ENCODE measurements at places on chromosomes 1 and 21. TPM values are rescaled to one million over a fixed set of nuclear protein-coding genes. Genes with fewer than 3 reads are reported as not detected.

- DNase-seq = no peak
Measured at GRCh38 chr1:87432685-87433084, 104.0 kb downstream of the LMO4 start.

SV2A gene
- total RNA-seq = 5.9 TPM

- no peak for DNase-seq
Measured at GRCh38 chr1:184228558-184228957, 158.3 kb upstream of the C1orf21 start.

DNA sequence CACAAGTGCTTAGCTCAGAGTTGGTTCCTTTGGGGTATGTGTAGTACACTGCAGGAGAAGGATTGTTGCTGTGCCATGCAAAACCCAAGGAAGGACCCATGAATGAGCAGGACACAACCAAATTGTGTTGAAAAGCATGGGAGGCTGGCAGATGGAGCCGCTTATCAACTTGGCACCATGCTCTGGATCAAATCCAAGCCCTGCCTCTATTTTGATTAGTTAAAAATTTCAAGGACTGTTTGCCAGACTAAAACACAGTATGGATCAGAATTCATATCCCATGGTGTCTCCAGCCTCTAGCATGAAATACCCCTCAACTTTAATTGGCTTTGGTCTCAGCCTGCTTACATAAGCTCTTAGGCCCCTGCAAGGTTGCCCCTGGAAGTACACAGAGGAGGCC is 27.8 kb downstream of the CCDC185 start:
- no peak for DNase-seq

DNA sequence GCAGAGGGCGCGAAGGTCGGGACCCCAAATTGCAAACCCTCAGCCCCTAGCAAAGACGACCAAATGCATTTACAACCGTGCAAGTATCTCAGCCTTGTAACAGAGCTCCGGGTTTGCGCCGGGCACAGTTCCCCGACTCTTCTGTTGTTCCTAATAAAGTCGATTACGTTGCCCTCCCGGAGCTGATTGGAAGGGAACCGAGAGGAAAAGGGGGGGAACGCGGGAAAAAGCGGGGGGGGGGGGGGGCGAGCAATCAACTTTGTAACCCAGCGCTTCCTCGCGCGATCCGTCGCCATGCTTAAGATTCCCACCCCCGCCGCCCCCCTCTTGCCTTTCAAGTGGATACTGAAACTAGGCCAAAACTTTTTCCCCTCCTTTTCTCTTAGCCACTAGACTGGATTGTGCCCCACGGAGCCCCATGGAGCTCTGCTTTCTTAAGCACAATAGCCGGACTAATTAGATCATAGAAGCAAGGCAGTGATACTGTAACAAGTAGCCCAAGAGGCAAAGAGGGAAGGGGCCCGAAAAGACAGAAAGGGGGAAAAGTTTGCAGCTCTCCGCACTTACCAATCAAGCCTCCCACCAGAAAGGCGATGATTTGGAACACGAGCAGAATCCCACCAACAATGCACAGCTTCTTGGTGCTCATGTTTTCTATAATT is 565 bp downstream of the WLS start:
- no peak for DNase-seq

GRCh38 chr1:212607206-212607912 is 1.2 kb upstream of the ATF3 start:
- no peak for DNase-seq

DNA sequence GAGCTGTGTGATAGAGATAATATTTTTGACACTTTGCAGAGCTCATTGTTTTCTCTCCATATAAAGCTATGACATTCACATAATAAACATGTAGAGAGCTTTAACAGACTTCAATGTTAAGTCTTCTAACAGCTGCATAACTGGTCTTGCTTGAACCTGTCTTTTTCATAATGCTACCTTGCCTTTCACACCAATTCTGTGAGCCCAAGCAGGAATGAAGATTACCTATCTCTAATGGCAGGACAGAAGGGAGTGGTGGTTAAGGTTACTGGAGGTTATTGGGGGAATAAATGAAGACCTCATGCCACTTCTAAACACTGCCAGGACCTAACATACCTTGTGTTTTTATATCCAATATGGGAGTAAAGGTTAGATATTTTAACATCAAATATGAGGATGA is 2.3 kb upstream of the CD55 start:
- no peak for DNase-seq

DNA sequence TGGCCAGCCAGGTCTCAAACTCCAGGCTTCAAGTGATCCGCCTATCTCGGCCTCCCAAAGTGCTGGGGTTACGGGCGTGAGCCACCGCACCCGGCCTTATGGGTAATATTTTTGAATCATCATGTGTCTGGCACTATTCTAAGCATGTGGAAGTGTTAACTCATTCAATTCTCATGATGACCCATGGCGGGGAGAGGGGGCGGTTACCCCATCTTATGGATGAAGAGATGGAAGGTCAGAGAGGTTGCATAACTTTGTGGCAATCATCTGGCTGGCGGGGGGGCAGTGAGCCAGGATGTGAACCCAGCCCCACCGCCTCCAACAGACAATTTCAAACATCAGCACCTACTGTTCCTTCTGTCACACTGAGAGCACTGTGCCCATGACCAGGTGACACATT is 11.5 kb upstream of the TAS1R2 start:
- DNase-seq = no peak

C1orf185 gene
- total RNA-seq = not detected

SELENBP1 gene
- 2.7 TPM for total RNA-seq

DNA sequence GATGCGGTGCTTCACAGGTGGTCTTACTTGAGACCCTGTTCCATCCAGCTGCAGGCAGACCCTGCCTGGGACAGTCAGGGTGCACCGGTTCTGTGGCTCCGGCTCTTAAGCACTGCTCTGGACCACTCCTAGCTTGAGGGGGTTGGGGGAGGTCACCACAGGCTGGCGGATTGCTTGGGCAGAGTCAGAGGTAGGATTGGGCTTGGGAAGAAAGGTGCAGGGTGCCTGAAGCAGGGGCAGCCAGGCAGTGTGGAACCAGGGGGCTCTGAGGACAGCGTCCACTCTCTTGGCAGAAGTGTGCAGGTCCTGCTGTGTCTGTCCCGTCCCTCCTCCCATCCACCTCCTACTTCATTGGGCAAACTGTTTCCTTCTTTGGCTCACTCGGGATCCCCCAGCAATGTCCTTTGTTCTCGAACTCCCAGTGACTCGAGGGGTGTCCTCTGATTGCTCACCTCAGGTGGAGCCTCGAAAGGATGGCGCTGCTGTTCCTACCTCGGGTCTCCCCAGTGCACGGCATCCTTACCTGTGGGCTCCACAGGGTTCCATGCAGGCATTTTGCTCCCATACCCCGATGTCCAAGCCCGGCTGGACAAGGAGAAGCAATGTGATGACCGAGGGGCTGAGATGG is 1.7 kb downstream of the PDXK start:
- DNase-seq = no peak

DNA sequence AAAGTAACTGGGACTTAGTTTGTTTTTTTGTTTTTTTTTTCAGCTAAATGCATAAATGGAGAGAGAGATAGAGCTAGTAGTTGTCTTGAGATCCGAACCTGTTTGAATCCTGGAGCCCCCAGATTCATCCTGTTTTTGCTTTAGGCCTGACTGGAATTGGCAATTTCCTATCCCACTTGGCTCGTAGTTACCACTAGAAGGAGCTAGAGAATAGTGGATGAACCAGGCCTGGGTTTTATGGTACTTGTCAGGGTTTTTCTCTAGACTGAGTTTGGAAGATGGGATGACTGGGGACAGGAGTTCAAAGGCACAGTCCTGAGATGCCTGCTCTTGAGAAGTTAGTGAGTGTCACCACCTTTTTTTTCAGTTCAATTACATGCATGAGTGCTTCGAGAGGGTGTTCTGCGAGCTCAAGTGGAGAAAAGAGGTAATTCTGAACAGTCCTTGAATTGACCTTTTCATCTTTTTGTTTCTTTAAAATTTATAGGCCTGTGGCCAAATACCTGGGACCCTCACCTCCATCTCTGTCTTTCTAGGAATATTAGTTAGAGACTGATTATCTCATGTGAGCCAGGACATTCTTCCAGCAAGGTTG is 23.4 kb downstream of the CELF3 start:
- no peak for DNase-seq

LAMC2 gene
- total RNA-seq = 382 TPM

GRCh38 chr1:113140588-113141446 is 67.8 kb downstream of the LRIG2 start:
- no peak for DNase-seq

CRABP2 gene
- total RNA-seq = 77.1 TPM

GRCh38 chr1:228785366-228786330 is 50.4 kb downstream of the RHOU start:
- DNase-seq = no peak

- peak; percentile 86 for DNase-seq
Measured at GRCh38 chr1:169312084-169312954, 55.3 kb downstream of the NME7 start.

DNA sequence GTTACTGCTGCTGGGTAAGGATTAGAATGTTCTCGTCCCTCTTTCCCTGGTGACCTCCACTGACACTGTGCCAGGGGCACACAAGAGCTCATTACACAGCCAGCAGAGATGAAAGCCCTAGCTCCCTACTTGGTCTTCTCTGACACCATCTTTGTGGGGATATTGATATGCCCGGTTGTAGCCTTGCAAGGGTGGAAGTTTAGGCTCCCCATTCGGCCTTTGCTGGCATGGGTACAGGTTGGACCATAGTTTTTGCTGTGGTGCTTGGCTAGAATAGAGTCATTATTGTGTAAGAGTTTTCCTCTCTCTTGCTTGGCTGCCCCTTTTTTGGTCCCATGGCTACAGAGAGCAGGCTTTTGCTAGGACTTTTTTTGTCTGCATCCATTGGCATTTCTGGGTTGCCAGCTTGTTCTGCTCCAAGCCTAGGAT is 12.3 kb downstream of the RAB4A start:
- DNase-seq = no peak

- DNase-seq = peak; percentile 62
Measured at GRCh38 chr1:225766967-225767633, 10.5 kb upstream of the SRP9 start.

GRCh38 chr1:199081739-199082138 is 442.9 kb downstream of the PTPRC start:
- no peak for DNase-seq

DNA sequence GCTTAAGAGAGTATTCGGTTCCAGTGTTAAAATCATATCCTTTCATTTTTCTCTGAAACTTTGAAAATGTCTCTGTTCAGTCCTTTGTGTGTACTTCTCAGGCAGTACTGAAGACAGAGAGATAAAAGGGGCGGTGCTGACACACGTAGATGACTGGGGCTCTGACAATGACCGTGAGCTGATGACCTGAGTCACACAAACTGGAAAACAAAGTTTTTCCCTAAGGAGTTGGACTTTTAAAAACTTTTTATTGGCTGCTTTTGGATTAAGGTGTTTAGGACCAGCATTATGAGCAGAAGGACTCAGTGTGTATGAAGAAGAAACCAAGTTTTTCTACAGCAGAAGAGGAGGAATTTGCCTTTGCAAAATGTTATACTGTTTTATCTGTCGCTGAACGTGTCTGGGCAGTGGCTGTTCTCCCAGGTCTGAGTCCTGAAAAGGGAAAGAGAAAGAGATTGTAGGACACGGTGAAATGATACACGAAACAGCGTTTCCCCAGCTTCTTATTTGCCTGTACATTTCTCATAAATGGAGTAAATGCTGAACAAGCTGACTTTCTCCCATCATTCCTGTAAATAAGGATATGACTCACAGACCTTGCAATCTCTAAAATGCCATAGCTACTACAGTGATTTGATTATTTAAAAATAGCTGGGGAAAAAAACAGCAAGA is 51.5 kb downstream of the MAP3K7CL start:
- peak; percentile 76 for DNase-seq

Measured in epithelial cell of proximal tubule (primary cell).